ENCODE measurements at places on chromosomes 7 and 10. TPM values are rescaled to one million over a fixed set of nuclear protein-coding genes. Genes with fewer than 3 reads are reported as not detected.

GRCh38 chr10:128230401-128230800 lies 104.2 kb upstream of the MKI67 start:
- H3K4me1 ChIP-seq = no peaks in the 10 kb centered on the region
- H3K4me3 ChIP-seq = no peak overlapping the region
- H3K27me3 ChIP-seq = peaks cover 4% of the 10 kb centered on the region

DNA sequence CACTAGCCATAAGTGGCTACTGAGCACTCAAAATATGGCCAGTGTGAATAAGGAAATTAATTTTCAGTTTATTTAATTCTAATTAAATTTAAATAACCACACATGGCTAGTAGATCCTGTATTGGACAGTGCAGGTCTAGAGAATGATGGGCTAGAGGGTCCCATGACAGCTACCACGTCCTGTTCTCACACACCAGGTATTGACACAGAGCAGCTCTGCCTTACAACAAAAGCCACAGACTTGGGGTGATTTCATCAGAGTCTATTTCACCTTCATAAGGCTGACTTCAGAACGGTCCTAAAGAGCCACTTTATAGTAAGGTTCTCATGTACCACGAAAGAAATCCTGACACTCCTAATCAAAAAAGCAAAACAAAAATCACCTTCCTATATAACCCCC lies 111.3 kb downstream of the UBE2H start:
- H3K4me3 ChIP-seq = no peak overlapping the region
- H3K27ac ChIP-seq = peak overlapping the region; percentile 71
- no peaks in the 10 kb centered on the region for H3K27me3 ChIP-seq
- no peaks in the 10 kb centered on the region for H3K36me3 ChIP-seq

The SNCG gene
- 317 TPM for total RNA-seq

The TRPV5 gene
- total RNA-seq = not detected
